ENCODE measurements at places on chromosomes 1 and 21. TPM values are rescaled to one million over a fixed set of nuclear protein-coding genes. Genes with fewer than 3 reads are reported as not detected.

The NBPF6 gene
- not detected for total RNA-seq

- DNase-seq = no peak
These were observed 31.8 kb downstream of the SLX9 start for GRCh38 chr21:44971672-44971995.

The SESN2 gene
- 14.3 TPM for total RNA-seq

- no peak for DNase-seq
These were observed 120.1 kb upstream of the TNR start for GRCh38 chr1:175863299-175864050.

The DISP3 gene
- total RNA-seq = 10.1 TPM

All from dorsolateral prefrontal cortex (tissue), 122 donors.